ENCODE measurements at places on chromosomes 7 and 10. TPM values are rescaled to one million over a fixed set of nuclear protein-coding genes. Genes with fewer than 3 reads are reported as not detected.

Gene AMZ1
- total RNA-seq, result 0.11 TPM

Gene TMEM196
- 1.0 TPM for total RNA-seq

Gene TRPV5
- total RNA-seq, result 0.26 TPM

Gene PRLHR
- total RNA-seq, result 0.48 TPM

Gene MDH2
- total RNA-seq, result 29.6 TPM

Measured in urinary bladder (tissue), 4 donors.